RCC 7860 (cell line): ENCODE measurements at places on chromosomes 3 and 15.

- no peak for DNase-seq
Measured at GRCh38 chr15:73426323-73426994, 16.5 kb upstream of the REC114 start.

GRCh38 chr3:178205740-178206139 is 330.5 kb upstream of the KCNMB2 start:
- DNase-seq, result no peak

DNA sequence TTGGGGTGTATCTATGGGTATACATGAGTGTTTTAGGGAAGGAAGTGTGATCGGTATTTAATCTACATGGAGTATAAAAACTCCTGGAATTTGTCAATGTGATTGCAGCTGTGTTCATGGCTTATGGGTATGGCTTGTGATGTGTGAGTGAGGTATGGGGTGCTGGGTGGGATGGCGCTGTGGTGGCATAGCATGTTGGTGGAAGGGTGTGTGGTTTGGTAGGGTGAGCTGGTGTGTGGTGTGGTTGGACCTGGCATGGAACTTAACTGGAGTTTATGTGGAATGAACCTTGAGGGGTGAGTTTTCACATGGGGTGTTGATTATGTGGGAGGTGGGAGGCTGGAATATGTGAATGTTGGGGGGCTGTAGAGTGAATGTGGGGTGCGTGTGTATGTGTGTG is 492 bp upstream of the MOBP start:
- no peak for DNase-seq

- no peak for DNase-seq
Measured at GRCh38 chr15:62997441-62997840, 45.1 kb upstream of the TPM1 start.

- DNase-seq, result no peak
Measured at GRCh38 chr15:59741274-59741906, 52.3 kb upstream of the BNIP2 start.

DNA sequence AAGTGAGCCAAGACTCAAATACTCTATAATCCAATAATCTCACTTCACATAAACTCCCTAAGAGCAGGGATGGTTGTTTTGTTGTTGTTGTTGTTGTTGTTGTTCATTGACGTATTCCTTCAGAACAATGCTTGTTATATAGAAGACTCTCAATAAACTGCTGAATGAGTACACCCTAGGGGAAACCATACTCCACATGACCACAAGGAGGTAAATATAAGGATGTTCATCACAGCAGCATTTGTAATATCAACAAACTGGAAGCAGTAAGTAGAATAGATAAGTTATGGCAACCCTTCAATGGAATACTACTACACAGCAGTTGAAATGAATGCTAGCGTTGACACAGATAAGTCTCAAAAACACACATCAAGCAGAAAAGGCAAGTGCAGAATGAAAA is 62.4 kb upstream of the STIMATE start:
- no peak for DNase-seq

- peak; percentile 26 for DNase-seq
Measured at GRCh38 chr3:105354429-105354828, 12.3 kb upstream of the ALCAM start.

DNA sequence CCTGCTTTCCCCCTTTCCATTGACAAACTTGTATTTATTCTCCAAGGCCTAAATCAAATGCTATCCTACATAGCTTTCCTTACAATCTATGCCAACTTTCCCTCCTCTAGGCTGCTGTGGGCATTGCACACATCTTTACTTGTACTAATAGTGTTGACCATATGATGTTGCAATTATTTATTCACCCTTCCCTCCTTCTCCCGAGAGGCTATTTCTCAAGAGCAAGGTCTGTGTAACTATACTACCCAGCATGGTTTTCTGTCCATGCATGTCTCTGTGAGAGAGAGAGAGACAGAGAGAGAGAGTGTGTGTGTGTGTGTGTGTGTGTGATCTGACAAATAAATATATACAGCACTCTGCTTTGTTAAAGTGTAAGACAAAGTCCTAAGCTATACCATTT is 63.8 kb downstream of the GTPBP8 start:
- DNase-seq, result no peak

GRCh38 chr3:14847613-14848541 is 29.1 kb downstream of the FGD5 start:
- DNase-seq, result no peak

- no peak for DNase-seq
Measured at GRCh38 chr3:119990888-119991287, 103.4 kb downstream of the GSK3B start.

- DNase-seq, result peak; percentile 17
Measured at GRCh38 chr3:110816008-110816407, 255.6 kb upstream of the NECTIN3 start.
